ENCODE measurements at places on chromosomes 4 and X.
A peak's percentile ranks its signal among the peaks of the same experiment; 100 is the strongest.

GRCh38 chr4:70531981-70532380, 13.6 kb downstream of the AMTN start:
- no peak for DNase-seq

- DNase-seq = no peak
Observed at GRCh38 chr4:117941611-117942010, 92.7 kb upstream of the NDST3 start.

- DNase-seq = no peak
Observed at GRCh38 chr4:7773401-7774180, 166.1 kb downstream of the AFAP1 start.

- no peak for DNase-seq
Observed at GRCh38 chr4:105327222-105327621, 146.6 kb downstream of the PPA2 start.

- DNase-seq = no peak
Observed at GRCh38 chr4:136829280-136829679, 703.0 kb downstream of the PCDH18 start.

DNA sequence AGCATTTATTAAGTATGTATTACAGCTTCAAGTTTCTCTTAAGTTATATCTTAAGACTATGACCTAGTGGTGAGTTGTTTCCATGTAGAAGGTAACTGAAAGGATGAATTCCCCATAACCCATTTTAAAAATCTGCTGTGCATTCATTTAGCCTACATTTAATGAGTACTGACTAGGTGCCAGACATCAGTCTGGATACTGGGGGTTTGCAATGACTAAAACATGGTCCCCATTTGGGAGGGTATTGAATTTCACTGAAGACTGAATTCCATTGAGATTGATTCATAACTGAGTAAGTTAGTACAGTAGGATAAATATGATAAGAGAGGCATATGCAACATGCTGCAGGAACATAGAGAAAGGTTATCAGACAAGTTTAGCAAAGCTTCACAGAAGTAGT, 241.5 kb downstream of the FRAS1 start:
- no peak for DNase-seq

- no peak for DNase-seq
Observed at GRCh38 chrX:54633641-54634040, 103.6 kb downstream of the GNL3L start.

GRCh38 chr4:174521800-174522182, 497 bp downstream of the HPGD start:
- peak; percentile 37 for DNase-seq

DNA sequence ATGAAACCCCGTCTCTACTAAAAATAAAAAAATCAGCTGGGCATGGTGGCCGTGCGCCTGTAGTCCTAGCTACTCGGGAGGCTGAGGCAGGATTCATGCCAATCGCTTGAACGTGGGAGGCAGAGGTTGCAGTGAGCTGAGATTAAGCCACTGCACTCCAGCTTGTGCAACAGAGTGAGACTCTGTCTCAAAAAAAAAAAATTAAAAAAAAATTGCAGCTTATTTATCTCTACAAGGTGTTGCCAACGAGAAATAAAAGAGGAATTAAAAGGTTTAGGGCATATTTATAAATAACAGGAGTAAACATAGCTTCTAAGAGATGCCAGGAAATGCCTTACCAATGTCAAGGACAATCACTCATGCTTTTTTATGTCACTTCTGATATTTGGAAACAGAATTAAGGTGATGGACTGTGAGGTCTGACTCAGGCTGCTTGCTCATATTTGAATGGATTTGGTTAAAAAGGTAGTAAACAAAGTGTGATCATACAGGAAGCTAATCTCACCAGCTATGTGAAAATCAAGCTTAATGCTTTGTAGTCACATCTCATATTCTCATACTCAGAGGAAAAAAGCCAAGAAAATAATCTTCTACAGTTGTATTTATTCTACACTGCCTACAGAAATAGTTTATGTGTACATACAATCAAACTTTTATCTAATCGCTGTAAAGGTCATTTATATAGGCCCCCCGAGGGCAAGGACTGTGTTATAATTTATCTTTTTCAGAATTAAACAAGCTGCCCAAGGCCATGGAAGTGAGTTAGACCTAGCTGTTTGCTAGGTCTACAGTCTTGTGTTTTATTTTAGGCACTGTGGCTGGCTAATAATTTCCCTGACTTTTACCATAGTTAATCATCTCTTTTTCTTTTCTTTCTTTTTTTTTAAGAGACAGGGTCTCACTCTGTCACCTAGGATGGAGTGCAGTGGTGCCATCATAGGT, 61.1 kb upstream of the RBMX start:
- no peak for DNase-seq

DNA sequence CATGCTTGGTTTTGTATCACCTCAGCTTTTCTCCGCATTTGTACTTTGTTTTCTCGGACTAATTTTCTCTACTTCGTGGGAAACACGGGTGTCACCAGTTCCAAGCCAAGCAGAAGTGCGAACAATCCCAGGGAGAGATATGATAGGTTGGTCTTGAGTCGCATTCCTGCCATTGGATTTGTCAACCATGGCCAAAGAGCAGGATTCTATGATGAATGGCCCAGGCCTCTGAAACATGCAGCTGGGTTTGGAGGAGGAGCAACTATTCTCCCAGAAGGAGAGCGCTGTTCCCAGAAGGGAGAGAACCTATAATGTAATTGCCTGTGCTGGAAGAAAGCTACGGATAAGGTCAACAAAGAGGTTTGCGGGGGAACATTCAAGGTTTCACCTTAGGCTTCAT, 10.3 kb upstream of the FGFBP1 start:
- no peak for DNase-seq

Measured in left kidney (tissue), 8 donors.